H1 (cell line): ENCODE measurements at places on chromosomes 7 and 10. TPM values are rescaled to one million over a fixed set of nuclear protein-coding genes. Genes with fewer than 3 reads are reported as not detected.

Gene SUN3
- not detected in 2 replicates for total RNA-seq

Gene CLEC2L
- 0.20 TPM in 1 of 2 replicates, not detected in the other for total RNA-seq

DNA sequence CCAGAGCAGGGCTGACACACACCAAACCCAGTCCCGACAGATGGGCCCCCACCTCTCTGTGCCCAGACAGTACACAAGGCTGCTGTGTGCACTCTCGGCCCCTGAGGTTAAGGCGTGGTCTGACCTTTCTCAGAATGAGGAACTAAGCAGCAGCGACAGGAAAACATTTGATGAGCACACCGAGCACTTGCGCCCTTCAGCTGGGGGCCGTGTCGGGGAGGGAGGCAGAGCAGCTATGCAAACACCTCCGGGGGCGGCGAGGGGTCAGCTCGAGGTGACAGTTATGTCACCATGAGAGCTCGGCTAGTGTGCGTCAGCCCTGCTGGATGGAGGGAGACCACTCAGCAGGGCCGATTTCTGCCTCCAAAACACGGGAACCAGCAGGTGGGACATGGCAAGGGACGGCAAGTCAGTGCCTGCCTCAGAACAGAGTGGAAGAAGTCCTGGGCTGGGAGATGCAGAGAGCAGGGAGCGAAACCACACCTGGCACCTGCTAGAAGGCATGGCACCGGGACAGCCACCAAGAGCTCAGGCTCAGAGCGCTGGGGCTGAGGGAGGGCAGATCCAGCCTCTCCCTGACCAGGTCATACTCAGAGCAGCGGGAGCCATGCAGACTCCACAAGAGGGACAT lies 57.4 kb downstream of the CHST15 start:
- H3K27me3 ChIP-seq = no peaks in the 10 kb centered on the region
- DNase-seq = no peak
- no peak overlapping the region for H3K4me3 ChIP-seq
- no peak overlapping the region for H3K27ac ChIP-seq

DNA sequence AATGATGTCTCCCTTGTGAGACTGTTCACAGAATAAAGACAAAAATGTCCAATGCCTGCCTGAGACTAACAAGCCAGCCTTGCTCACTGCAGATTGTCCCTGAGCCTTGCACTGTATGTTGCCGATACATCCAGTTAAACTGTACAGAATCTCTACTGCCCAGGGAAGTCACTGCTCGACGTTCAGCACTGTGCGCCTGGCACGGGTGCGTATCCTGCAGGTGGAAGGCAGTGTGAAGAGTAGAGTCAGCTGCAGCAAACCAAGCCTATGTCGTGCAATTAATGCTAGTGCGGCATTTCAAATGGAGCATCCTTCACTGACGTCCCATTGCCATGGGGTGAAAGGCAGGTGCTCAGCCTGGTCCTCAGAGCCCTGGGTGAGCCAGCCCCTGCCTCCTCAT lies 132.9 kb downstream of the TNS3 start:
- no peaks in the 10 kb centered on the region for H3K27me3 ChIP-seq
- H3K4me1 ChIP-seq = peaks cover 12% of the 10 kb centered on the region
- no peak overlapping the region for H3K27ac ChIP-seq

DNA sequence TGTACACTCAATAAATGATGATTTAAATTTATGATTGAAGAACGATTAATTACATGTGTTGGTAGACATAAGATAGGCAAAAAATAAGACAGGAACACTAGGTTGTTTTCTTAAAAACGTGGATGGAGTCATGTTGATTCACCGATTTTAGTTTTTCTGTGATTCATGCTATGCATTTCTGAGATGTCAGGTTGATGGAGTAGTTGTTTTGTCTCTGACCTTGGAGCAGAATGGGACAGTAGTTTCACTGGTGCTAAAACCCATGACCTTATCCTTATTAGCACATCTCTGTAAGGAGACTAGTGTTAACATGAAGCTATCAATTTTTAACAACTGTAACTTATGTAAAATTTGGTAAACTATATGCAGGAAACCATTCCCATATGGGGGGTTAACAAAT lies 611.6 kb upstream of the FZD8 start:
- no peak overlapping the region for H3K4me3 ChIP-seq
- no peaks in the 10 kb centered on the region for H3K27me3 ChIP-seq
- no peak for DNase-seq
- H3K4me1 ChIP-seq = no peaks in the 10 kb centered on the region
- H3K36me3 ChIP-seq = no peaks in the 10 kb centered on the region
- no peak overlapping the region for H3K27ac ChIP-seq

Gene VSIR
- total RNA-seq = not detected in 2 replicates

- H3K27me3 ChIP-seq = no peaks in the 10 kb centered on the region; the same call in 1 of the 2 replicates
- no peak overlapping the region for H3K27ac ChIP-seq
- no peaks in the 10 kb centered on the region for H3K36me3 ChIP-seq
Observed at GRCh38 chr7:128178611-128179010, 62.5 kb upstream of the LEP start.

DNA sequence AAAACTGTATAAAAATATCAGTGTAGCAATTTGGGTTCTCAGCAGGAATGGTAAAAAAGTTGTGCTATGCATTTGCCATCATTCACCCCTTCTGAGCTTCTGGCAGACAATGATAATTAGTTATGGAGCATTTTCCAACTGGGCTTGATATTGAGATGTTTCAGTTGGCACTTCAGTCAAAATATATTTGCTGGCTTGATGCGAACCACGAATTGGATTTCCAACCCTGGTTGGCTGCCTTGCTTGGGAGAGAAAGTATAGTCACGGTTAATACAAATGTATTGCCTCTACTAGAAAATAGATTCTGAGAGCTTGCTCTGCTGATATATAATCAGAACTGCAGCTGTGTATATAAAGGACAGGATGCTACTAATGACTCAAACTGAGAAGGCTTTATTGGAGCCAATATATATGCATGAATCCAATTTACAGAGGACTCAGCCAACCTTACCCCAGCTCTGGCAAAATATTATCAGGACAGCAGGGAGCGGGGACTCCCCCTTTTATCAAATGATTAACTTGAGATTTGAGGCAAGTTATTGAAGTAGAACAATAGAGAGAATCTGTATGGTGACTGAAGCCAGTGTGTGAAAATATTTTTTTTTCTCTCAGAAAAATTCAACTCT lies 219.8 kb upstream of the SMIM30 start:
- H3K4me3 ChIP-seq = no peak overlapping the region
- DNase-seq = no peak
- no peaks in the 10 kb centered on the region for H3K27me3 ChIP-seq
- H3K36me3 ChIP-seq = no peaks in the 10 kb centered on the region

Gene ZNRF2
- total RNA-seq = 16.2 and 17.7 TPM in 2 replicates

Gene ZNF789
- 9.9 and 11.4 TPM in 2 replicates for total RNA-seq

Gene EBF3
- 0.26 and 0.38 TPM in 2 replicates for total RNA-seq

DNA sequence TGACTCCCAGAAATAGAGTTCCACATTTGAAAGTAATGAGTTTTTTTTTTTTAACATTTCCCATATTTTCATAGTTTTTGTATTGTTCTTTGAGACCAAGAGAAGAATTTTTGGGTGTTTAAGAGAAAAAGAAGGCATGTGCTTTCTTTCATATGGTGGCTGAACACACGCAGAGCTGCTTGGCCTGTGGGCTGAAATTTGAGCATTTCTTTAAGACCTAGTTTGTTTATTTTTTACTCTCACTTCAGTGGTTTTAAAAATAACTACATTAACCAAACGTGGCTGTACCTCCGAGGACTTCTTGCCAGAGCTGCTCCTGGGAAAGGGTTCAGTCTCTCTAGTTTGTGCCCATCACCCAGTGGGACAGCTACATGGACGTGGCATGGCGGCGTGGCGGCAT lies 58.3 kb downstream of the INPP5A start:
- no peaks in the 10 kb centered on the region; the same call in 1 of the 2 replicates for H3K4me1 ChIP-seq
- no peak overlapping the region for H3K4me3 ChIP-seq
- no peak overlapping the region for H3K27ac ChIP-seq
- no peaks in the 10 kb centered on the region for H3K27me3 ChIP-seq
- no peak for DNase-seq

- no peaks in the 10 kb centered on the region for H3K36me3 ChIP-seq
- H3K4me1 ChIP-seq = no peaks in the 10 kb centered on the region
- H3K4me3 ChIP-seq = peak overlapping the region; percentile 83
- no peak for DNase-seq
Observed at GRCh38 chr7:129055861-129056464, 1.1 kb upstream of the TNPO3 start.

- H3K27ac ChIP-seq = no peak overlapping the region
- no peaks in the 10 kb centered on the region; the same call in none of the 2 replicates for H3K4me1 ChIP-seq
Observed at GRCh38 chr7:47502240-47502877, 79.6 kb downstream of the TNS3 start.

DNA sequence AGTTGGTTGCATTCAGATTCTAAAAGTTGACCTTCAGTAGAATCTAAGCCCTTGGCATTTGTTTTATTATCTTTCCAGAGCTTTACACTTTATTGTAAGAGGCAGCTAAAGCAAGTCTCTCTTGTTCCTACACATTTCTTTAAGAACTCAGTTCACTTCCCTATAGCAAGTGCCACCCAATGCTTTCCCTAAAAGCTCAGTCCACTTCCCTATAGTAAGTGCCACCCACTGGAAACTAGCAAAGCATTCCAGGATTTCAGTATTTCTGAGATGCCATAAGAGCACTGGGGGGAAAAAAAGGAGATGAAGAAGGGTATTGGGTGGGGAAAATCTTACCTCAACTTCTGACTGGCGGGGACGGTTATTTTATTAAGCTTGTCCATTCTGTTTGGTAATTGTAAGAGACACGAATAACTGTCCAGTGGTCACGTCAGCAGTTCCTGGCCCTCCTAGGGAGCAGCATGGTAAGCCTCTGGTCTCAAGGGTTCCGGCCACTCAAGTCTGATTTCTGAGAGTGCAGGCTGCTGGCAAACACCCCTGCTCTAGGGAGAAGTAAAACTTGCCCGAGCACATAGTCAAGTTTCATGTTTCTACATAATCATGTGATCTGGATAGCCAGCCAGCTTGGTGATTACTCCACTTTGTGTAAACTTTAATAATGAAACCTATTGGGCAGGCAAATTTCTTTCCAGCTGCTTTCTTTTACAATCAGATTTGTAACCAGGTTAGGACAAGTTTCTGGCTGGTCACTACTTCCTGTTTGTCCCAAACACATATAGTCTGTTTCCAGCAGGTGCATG lies at the start of gene BLNK:
Gene BLNK (minus strand): TSS at position 554 of the 800 bp plus-strand sequence. CDS start 171 bp downstream, at position 383.
- H3K4me3 ChIP-seq = no peak within 1 kb of the TSS
- no peak for DNase-seq
- H3K27me3 ChIP-seq = no peaks in the 10 kb centered on the region
- H3K27ac ChIP-seq = no peak within 1 kb of the TSS
- H3K4me1 ChIP-seq = no peaks in the 10 kb centered on the region

Gene TAS2R60
- 0.32 and 0.46 TPM in 2 replicates for total RNA-seq

Gene MLXIPL
- 8.6 and 9.4 TPM in 2 replicates for total RNA-seq

Gene VWC2
- total RNA-seq = 0.30 and 0.31 TPM in 2 replicates

DNA sequence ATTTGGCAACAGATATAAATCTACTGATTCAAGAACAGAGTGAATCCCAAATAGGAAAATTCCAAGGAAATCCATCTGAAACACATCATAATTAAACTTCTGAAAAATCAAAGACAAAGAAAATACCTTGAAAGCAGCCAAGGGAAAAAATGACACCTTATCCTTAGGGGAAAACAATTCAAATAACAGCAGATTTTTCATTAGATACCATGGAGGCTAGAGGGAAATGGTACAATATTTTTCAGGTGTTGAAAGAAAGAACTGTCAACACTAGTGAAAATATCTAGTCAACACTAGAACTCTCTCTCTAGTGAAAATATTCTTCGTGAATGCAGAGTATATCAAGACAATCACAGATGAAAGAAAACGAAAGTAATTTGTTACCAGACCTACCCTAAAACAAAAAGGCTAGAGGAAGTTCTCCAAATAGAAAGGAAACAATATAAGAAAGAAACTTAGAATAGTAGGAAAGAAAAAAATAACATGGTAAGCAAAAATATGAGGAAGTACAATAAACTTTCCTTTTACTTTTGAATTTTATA lies 5.7 kb upstream of the FAM241B start:
- no peak for DNase-seq
- no peak overlapping the region for H3K27ac ChIP-seq
- H3K36me3 ChIP-seq = no peaks in the 10 kb centered on the region

- DNase-seq = no peak
- H3K27me3 ChIP-seq = no peaks in the 10 kb centered on the region
- peaks cover 55% of the 10 kb centered on the region for H3K36me3 ChIP-seq
- no peak overlapping the region for H3K4me3 ChIP-seq
- no peak overlapping the region for H3K27ac ChIP-seq
Observed at GRCh38 chr7:5217851-5218331, 27.9 kb downstream of the WIPI2 start.

- H3K27ac ChIP-seq = no peak overlapping the region
- H3K4me1 ChIP-seq = no peaks in the 10 kb centered on the region
- H3K36me3 ChIP-seq = no peaks in the 10 kb centered on the region
- no peaks in the 10 kb centered on the region for H3K27me3 ChIP-seq
Observed at GRCh38 chr7:68776326-68776725, 821.9 kb upstream of the AUTS2 start.

GRCh38 chr10:51188008-51188407 lies 113.7 kb downstream of the PRKG1 start:
- no peak for DNase-seq
- H3K36me3 ChIP-seq = no peaks in the 10 kb centered on the region
- no peak overlapping the region for H3K27ac ChIP-seq
- H3K4me1 ChIP-seq = no peaks in the 10 kb centered on the region
- H3K4me3 ChIP-seq = no peak overlapping the region

GRCh38 chr7:18288322-18289037 lies 207.1 kb upstream of the HDAC9 start:
- H3K36me3 ChIP-seq = no peaks in the 10 kb centered on the region
- H3K27ac ChIP-seq = no peak overlapping the region
- no peaks in the 10 kb centered on the region for H3K4me1 ChIP-seq
- H3K27me3 ChIP-seq = no peaks in the 10 kb centered on the region

DNA sequence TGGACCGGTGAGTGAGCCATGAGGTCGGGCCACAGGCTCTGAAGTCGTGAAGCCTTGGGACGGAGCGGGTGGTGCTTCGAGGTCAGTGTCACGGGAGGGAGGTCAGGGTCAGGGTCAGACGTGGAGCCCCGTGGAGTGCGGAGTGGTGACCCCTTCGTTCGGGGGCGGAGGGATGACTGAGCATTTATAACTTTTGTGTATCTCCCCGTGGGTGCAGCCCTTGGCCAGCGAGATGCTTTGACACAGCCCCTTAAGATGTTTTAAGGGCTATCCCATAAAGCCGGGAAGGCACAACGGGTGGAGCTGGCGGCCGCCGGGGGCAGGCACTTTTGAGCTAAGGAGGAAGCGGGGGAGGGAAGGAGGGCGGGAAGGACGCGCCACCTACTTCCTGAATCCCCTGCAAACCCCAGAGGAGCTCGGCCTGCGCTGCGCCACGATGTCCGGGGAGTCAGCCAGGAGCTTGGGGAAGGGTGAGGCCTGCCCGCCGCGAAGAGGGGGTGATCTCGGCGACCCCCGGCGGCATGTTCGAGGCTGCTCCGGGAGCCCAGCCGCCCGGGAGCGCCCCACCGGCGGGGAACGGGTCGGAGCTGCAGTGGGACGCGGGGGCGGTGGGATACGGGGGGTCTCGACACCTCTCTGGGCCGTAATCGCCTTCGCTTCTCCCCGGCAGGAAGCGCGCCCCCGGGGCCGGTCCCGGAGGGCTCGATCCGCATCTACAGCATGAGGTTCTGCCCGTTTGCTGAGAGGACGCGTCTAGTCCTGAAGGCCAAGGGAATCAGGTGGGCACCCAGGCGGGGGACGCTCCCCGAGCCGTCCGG lies at the start of gene GSTO1:
Gene GSTO1 (plus strand): TSS at position 400 of the 818 bp plus-strand sequence. CDS start 37 bp downstream, at position 437.
- H3K36me3 ChIP-seq = peaks cover 2% of the 10 kb centered on the region; the same call in 1 of the 2 replicates
- peak within 1 kb of the TSS; percentile 70 for H3K4me3 ChIP-seq
- DNase-seq = peak; percentile 67
- H3K27me3 ChIP-seq = no peaks in the 10 kb centered on the region
